ENCODE measurements at places on chromosomes 7 and 10.

GRCh38 chr7:13990319-13990983 lies 985 bp upstream of the ETV1 start:
- DNase-seq = peak; percentile 97

DNA sequence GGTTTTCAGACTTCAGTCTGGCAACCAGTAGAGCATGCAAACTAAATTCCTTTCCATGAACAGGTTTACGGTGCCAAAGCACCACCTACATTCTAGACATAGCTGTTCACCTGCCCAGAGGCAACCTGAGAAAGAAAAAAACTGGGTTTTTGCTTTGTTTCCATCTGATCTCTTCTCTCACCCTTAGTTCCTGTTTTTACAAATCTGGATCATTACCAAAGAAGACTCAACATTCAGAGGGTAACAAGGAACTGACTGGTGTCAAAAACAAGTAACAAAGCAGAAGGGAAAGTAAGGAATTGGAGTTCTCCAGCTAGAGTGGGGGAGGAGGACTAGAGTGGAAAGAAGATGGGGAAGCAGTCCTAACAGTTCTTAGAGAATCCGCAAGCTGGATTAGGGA lies 36.4 kb downstream of the CPVL start:
- DNase-seq = peak; percentile 59

DNA sequence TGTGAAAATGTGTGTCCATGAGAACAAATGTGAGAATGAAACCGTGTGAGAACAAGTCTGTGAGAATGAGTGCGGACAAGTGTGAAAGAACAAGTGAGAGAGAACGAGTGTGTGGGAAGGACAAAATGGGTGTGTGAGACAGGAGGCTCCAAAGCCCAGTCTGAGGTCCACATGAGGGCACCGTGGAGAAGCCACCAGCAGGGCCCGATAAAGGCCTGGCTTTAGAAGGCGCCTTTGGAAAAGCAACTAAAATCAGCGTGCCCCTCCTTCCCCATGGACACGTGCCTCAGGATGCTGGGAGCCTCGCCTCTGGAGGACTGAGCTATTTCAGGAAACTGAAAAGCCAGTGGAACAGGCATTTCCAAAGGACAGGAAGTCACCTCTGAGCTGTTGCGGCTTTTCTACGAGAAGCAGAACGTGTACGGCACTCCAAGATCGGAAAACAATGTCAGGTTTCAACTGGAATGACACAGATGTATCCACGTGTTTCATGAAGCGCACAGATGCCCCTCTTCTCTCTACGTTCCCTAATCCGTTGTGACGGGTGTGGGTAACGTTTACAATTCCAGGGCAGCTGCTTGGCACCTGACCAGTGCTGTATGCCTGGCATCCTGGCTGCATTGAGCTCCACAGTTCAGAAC lies 46.4 kb downstream of the ESYT2 start:
- DNase-seq = peak; percentile 20

- DNase-seq = no peak
Observed at GRCh38 chr7:127586346-127586745, 950 bp upstream of the GCC1 start.

DNA sequence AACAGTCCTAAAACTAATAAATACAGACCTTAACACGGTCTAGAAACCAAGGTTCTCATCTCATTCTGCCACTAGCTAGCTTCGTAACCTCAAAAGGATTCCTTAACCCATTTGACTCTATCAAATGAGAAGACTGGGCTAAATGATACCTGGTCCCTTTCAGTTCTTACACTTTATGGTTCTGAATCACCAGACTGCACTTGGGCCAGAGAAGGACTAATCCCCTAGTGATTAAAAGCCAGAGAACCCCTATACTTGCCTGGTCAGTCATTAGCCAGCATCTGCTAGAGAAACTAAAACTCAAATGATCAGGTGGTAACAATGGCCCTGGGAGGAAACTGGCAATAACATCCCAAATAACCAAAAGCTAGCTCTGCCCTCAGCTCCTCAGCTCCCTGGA lies 16.8 kb downstream of the TMEM243 start:
- no peak for DNase-seq

- no peak for DNase-seq
Observed at GRCh38 chr7:36951257-36951697, 227.0 kb upstream of the AOAH start.

GRCh38 chr10:27600930-27601329 lies 96.8 kb downstream of the RAB18 start:
- DNase-seq = no peak

DNA sequence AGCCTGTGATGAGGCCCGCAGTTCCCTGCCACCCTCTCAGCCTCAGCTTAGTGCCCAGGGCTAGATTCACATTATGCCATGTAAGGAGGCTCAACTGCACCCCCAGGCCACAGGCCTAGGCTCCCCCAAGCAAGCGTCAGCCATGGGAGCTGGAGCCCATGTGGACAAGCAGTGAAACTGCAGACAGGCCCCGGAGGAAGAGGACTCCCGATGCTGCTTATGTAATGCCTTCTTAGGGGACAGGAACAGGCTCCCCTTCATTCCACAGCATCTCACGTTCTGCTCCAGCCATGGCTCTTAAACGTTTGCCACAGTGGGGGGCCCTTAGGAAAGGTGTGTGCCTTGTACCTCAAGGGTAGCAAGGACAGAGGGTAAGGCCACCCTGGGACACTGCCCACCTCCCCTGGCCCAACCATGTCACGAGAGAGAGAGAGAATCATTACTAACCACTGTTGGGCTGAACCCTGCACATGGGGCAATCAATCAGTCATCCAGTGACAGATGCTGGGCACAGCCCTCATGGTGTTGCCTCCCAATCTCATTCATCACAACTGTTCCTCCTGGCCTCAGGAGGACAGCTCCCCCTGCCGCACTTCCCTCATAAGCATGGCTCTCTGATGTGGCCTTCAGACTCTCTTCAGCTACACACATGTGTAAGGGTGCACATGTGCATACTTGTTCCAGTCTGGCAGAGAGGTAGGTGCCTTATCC lies 263.0 kb downstream of the GRID1 start:
- DNase-seq = peak; percentile 28

DNA sequence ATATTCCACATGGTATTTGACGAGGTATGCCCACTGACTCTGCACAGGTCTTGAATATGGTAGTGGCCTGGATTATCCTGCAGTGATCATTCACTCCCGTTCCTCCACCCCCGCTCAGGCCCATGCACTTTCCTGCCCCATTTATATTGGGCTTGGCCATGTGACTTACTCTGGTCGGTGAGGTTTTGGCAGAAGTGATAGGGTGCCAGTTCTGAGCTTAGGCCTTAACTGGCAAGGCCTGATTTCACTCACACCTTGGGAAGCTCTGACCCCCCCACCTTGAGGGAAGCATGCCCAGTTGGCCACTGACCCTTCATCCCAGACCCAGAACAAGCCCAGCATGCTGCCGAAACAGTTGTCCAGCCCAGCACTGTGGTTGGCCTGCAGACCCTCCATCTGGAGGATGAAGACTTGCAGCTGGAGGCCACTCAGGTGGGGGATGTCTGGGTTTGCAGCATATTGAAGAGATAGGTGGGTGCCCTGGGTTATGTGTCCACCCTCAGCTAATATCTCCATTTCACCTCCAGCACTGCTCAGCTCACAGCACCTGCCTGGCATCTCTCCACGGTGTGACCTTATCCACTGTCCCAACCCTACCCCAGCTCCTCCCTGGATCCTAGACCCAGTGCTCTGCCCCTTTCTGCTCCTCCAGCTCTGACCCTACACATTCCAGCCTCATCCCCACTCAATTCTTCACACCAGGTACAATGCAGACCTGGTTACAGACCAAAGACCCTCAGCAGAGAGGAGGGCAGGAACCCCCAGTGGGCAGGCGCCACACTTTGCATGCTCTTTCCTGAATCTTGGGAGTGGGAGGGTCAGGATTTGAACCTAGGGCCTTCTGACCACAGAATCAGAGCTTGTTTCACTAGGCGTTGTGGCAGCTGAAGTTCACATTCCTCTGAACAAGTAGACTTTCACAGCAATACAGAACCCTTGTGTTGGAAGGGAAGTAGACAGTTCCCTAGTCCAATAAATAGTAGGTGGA lies 138.1 kb upstream of the CHST15 start:
- no peak for DNase-seq

- no peak for DNase-seq
Observed at GRCh38 chr7:107076781-107077698, 32.5 kb downstream of the PRKAR2B start.

GRCh38 chr10:4384245-4384644 lies 441.8 kb upstream of the AKR1E2 start:
- no peak for DNase-seq

DNA sequence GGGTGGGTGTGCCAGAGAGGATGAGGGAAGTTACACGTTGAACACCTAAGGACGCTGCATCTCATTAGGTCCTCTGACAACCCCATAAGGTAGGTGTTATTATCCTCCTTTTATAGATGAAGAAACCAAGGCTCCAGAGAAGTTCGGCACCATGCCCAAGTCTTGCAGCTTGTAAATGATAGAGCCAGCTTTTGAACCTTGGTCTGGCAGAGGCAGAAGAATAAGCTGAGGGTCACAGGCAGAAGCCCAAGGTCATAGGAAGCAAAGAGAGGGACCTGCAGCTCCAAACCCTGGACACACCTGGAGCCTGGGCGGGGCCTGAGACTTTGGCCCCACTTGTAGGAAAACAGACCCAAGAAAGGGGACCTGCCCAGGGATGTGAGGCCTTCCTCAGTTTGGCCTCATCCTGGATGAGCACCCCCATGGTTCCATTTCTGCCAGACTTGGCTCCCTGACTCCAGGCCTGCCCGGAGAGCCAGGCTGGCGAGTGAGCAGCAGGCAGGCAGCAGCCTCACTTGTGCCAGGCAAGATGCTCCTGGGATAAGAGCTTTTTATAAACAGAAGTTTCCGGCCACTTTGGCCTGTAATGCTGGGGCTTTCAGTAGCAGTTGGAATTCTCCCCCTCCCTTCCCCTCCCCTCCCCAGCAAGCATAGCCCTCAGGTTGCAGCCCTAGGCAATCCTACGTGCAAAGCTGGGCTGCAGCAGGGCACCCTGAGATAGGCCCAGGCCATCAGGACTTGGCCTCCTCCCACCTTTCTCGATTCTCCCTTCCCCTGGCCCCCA lies 2.4 kb downstream of the KCNH2 start:
- DNase-seq = peak; percentile 63

- no peak for DNase-seq
Observed at GRCh38 chr10:112721080-112721698, 228.9 kb upstream of the TCF7L2 start.

DNA sequence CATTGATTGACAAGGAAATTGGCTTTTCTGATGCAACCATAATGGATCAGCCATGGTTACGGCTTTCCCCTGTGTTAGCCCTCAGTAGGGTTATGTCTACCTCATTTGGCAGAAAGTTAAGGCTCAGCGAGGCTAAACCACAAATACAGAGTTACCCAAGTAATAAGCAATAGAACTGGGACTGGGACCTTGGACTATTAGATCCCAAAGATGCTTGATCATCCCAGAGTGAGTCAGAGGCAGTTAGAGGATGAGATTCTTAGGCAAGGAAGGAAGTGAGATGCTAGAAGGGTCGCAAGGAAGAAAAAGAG lies 401.4 kb downstream of the TNS3 start:
- no peak for DNase-seq

DNA sequence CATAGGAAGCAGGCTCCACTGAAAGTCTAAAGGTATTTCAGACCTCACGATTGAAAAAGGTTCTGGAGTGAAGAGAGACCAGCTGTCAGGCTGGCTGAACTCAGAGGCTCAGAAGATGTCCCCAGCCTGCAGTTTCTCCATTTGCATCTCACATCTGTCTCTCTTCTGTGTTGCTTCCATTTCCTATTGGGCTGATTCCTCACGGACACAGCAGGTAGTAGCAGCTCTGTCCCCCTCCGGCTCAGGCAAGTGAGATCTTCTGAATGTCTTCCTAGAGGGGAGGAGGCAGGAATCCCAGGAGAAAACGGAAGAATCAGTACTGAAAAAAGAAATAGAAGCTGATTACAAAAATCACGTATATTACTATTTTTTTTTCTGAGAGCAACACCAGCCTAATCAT lies 274.1 kb upstream of the COBL start:
- peak; percentile 51 for DNase-seq

DNA sequence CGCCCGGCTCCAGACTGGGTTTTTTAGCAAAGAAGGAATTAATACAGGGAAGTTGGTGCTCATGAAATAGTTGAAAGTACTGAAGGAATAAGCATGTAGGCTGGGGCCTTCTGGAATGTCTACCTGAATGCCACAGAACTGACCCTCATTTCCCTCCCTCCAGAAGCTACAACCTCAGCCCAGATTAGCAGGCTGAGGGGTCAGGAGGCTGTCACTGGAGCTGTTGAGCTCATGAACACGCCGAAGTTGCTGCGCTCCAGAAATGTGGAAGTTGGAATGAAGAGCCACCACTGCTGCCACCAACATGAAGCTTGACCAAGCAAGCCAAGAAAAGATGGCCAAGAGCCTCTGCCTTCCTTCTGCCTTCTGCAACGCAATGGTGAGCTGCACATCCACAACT lies 52.2 kb upstream of the KMT2E start:
- DNase-seq = no peak

- DNase-seq = peak; percentile 24
Observed at GRCh38 chr7:159019111-159019510, 125.6 kb downstream of the VIPR2 start.

DNA sequence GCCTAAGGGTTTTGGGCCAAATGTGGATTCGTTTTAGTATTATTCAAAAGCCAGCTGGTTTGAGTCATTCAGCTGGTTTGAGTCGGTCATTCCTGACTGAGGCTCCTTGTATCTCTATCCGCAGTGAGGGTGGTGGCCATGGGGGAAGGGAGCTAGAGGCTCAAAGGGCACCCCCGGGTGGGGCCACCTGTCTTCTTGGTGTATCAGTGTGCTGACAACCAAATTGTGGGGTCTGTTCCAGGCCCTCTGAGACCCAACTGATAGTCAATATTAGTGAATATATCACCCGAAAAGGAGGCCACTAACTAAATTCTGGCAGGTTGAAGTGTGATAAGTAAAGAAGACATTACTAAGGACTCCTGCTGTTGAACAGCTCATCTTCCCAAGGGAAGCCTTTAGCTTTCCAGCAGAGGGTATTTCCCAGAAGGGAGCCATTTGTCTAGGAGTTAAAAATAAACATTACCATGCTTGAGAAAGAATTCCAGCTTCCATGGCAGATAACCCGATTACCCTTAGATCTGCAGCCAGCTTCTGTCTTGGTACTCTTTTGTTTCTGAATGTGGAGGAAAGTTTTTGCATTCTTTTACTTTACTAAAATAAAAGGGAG lies 29.9 kb upstream of the DDX50 start:
- DNase-seq = peak; percentile 82

DNA sequence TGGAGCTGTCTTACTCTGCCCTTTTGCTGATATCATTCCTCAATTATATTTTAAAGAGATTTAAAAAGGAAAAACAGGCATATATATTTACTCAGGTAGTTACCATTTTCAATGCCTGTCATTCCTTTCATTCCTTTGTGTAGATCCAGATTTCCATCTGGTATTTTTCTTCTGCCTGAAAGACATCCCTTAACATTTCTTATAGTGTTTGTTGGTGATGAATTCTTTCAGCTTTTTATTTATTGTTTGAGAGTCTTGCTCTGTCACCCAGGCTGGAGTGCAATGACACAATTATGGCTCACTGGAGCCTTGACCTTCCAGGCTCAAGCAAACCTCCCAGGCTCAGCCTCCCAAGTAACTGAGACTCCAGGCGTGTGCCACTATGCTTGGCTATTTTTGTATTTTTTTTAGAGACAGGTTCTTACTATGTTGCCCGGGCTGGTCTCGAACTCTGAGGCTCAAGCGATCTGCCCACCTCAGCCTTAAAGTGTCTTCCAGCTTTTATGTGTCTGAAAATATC lies 5.6 kb upstream of the POM121 start:
- no peak for DNase-seq

- peak; percentile 82 for DNase-seq
Observed at GRCh38 chr7:135714534-135715009, 13.4 kb downstream of the SLC13A4 start.

GRCh38 chr10:63247771-63248170 lies 114.6 kb downstream of the NRBF2 start:
- DNase-seq = no peak
